ENCODE measurements at places on chromosomes 6 and 20. TPM values are rescaled to one million over a fixed set of nuclear protein-coding genes. Genes with fewer than 3 reads are reported as not detected.
A peak's percentile ranks its signal among the peaks of the same experiment; 100 is the strongest.

DNA sequence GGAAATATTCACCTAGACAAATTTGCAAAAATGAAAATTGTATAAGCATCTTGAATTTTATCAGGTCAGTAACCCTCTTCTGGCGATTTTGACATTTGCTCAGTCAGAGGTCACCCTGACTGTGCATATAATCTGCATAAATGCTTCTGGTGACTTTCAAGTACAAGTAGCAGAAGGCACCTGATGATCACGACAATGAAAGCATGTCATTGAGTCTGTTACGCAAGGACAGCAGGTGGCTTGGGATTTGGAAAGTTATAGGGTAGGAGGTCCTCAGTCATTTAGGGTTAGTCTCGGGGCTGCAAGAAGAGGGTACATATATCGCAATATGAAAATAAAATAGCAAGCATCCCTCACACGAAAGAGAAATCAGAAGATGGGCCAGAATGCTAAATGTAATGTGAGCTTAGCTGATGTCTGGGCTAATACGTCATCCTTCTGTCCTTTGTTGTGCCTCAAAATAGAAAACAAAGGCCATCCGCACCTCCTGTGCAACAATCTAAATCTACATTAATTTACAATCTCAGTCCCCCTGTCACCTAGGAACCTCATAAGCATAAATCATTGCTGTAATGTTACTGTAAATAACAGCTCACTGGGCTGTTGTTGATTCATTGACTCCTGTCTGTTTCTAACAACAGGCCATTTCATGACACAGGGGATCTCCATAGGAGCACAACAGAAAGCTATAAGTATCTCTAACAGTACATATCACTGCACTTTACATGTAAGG, 155.2 kb upstream of the RSPO3 start:
- no peaks in the 10 kb centered on the region for H3K4me1 ChIP-seq
- DNase-seq, result no peak
- H3K36me3 ChIP-seq, result no peaks in the 10 kb centered on the region
- no peak overlapping the region for H3K4me3 ChIP-seq
- H3K27ac ChIP-seq, result no peak overlapping the region

GRCh38 chr20:57397693-57398108, 6.5 kb downstream of the RBM38 start:
- H3K27ac ChIP-seq, result peak overlapping the region; percentile 16
- H3K4me1 ChIP-seq, result peaks cover 41% of the 10 kb centered on the region
- no peak overlapping the region for H3K4me3 ChIP-seq
- DNase-seq, result no peak
- no peaks in the 10 kb centered on the region for H3K27me3 ChIP-seq

WFDC2 gene
- total RNA-seq, result 117 TPM

GRCh38 chr6:169165561-169166300, 87.9 kb downstream of the THBS2 start:
- H3K27ac ChIP-seq, result no peak overlapping the region
- no peaks in the 10 kb centered on the region for H3K4me1 ChIP-seq
- H3K4me3 ChIP-seq, result no peak overlapping the region
- H3K27me3 ChIP-seq, result no peaks in the 10 kb centered on the region
- DNase-seq, result no peak

Data from colonic mucosa (tissue), 4 donors.